ENCODE measurements at places on chromosomes 16 and 17.

GRCh38 chr17:39597372-39598046, 10.2 kb downstream of the NEUROD2 start:
- DNase-seq, result no peak

DNA sequence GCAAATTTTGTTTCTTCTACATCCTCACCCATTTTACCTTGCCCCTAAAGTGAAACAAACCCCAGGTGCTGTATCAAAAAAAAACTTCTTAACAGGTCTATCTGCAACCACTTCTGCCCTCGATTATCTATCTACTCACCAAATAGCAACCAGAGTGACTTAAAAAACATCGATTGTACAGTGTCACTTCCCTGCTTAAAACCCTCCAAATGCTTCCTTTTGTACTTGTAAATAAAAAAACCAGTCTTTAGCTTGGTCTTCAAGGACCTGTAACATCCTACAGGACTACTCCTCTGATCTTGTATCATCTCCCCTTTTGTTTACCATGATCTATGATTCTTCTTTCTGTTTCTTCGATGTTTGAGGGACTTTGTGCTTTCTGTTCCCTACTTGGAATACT, 82.7 kb upstream of the CORO6 start:
- no peak for DNase-seq

DNA sequence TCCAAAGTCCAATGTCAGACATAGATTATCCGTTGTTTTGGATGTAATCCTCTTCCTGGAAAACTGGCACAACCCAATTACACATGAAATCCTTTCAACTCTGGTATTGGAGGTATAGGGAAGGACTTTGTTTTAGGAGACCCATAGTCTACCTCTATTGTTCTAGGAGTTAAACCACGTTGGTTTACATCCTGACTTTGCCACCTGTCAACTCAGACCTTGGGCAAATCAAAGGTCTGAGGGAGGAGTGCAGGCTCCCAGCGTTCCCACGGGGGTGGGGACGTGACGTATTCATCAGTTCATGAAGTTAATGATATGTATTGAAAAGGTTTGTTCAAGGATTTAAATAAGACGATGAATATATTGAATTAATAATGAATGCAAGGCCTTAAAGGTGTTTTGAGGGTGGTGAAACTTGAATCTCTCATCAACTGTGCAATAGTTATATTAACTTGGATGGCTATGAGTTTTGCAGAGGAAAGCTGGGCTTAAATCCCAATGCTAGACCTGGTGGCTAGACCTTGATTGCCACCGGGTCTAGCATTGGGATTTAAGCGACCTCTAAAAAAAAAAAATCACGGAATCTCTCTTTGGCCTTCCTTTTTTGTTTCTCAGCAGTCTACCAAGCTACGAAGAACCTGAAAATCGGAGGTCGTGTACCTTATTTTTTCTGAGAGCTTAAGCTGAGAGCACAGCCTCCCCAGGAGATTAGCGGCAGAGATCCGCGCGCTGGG, 744 bp upstream of the NF1 start:
- DNase-seq, result no peak

DNA sequence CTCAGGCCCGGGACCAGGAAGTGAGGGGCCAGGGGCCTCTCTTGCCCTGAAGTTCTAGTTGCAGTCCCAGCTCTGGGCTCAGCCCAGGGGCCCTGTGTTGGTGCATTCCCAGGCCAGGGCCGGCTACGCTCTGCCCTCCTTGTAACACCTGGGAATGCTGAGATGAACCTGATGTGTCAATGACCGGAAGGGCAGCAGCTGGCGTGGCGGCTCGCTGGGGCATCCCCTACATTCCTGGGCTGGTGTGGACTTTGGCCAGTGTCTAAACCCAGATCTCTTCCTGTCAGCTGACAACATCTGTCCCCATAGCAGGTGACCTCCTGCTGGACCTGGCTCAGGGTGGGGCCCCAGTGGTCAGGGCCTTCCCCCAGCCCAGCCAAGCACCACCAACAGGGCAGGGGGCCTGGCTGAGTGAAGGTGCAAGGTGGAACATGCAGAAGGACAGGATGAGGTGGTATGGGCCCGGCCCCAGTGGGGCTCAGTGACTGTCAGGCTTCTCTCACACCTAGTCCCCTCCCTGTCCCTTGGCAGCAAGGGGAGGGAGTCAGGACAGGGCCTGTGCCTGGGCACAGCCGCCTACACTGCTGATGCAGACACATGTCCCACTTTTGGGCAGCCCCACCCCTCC, 15.9 kb downstream of the FAM83G start:
- DNase-seq, result no peak

- peak; percentile 99 for DNase-seq
Observed at GRCh38 chr16:3264137-3265036, 8.0 kb upstream of the MEFV start.

GRCh38 chr17:78817123-78817522, 23.5 kb downstream of the USP36 start:
- DNase-seq, result no peak

DNA sequence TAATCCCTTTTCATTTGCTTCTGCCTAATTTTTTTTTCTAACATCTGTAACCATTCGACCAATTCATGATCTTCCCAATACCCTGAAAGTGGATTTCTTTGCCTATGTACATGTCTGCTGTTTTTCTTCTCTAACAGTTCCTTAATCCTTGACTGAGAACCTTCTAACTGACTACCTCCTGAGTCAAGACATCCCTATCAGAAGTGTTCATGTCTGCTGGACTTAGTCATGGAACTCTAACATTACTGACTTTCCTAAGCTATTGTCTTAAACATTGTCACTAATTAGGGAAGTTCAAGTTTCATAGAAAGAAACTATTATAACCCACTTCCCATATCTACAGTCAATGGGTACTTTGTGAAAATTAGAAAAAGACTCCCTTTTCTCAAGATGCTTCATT, 52.4 kb upstream of the IRX5 start:
- DNase-seq, result peak; percentile 9

DNA sequence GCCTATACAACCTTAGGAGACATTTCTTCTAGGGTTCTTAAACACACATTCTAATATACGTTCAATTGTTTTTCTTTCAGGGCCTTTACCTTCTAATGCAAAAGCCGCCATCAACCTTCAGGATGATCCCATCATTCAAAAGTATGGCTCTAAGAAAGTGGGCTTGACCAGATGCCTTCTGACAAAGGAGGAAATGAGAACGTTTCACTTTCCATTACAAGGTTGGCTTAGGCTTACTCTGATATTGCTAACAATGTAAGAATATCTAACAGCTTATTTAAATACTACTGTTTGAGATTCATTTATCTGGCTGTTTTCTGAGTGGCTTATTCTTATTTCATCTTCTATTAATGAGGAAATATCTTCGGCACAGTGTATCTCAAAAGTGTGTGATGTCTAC, 15.4 kb downstream of the REXO5 start:
- no peak for DNase-seq

- no peak for DNase-seq
Observed at GRCh38 chr17:56795221-56795865, 38.4 kb downstream of the C17orf67 start.

DNA sequence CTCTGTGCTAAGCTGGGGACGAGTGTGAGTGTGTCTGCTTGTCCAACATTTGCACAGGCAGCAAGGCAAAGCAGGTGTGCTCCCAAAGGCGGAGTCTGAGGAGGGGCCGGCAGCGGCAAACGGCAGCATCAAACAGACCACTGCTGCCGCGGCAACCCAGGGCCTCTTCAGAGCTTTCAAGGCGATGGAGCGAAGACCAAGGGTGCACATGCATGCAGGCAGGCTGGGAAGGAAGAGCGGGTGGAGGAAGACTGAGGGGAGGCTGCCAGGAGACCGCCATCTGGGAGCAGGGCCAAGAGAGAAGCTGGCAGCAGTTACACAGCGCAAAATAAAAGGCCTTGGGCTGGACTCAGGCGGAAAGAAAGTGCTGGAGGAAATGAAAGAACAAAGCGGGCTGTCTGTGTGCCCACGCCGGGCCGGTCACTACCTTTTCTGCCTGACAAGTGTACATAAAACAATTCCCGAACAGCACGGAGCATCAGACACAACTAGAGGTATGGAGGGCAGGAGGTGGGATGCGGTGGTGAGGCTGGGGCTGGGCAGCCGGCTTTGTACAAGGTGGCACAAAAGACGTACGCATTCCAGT, 8.5 kb downstream of the TIMM22 start:
- peak; percentile 52 for DNase-seq

DNA sequence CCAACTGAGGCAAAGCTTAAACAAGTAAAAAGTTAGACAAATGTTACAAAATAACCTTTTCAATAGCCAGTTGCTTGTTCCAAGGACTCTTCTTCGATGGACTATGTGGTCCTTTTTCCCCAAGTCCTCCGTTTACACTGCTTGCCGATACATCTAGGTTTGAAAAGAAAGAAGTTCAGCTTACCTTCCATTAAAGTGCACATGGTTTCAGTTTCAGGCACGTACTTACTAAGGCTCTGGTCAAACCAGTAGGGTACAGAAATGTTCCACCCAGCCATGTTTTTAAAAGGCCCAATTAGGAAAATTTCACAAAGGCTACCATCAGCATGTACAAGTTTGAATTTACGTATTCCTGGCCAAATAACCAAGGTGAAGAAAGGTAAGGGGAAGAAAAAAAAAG, 2.1 kb downstream of the SRSF2 start:
- peak; percentile 14 for DNase-seq

GRCh38 chr17:64024781-64025731, 4.6 kb upstream of the ICAM2 start:
- DNase-seq, result peak; percentile 14

DNA sequence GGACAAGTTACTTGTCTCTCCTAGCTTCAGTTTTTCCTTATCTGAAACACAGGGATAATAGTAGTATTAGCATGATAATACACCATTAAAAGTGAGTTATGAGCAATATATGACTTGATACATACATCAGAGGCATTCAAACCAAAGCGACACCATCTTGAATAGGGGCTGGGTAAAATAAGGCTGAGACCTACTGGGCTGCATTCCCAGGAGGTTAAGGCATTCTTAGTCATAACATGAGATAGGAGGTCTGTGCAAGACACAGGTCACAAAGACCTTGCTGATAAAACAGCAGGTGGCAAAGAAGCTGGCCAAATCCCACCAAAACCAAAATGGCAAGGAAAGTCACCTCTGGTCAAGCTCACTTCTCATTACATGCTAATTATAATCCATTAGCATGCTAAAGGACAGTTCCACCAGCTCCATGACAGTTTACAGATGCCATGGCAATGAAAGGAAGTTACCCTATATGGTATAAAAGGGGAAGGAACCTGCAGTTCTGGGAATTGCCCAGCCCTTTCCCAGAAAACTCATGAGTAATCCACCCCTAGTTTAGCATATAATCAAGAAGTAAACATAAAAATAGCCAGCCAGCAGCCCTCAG, 37.2 kb upstream of the HS3ST3A1 start:
- DNase-seq, result no peak

GRCh38 chr16:15519790-15520189, 85.4 kb downstream of the BMERB1 start:
- DNase-seq, result no peak

GRCh38 chr17:36460265-36460937, 26.1 kb upstream of the ZNHIT3 start:
- DNase-seq, result no peak

GRCh38 chr16:47431960-47432359, 28.9 kb downstream of the ITFG1 start:
- peak; percentile 11 for DNase-seq

- peak; percentile 80 for DNase-seq
Observed at GRCh38 chr17:42681976-42682721, at the start of gene CNTNAP1. CNTNAP1 (plus strand) TSS chr17:42682531; CDS start chr17:42682830, 299 bp downstream.

- peak; percentile 80 for DNase-seq
Observed at GRCh38 chr17:59369031-59369975, 37.8 kb downstream of the YPEL2 start.

Data from fibroblast of upper back skin (primary cell).